ENCODE measurements at places on chromosomes 7 and 10.
A peak's percentile ranks its signal among the peaks of the same experiment; 100 is the strongest.

DNA sequence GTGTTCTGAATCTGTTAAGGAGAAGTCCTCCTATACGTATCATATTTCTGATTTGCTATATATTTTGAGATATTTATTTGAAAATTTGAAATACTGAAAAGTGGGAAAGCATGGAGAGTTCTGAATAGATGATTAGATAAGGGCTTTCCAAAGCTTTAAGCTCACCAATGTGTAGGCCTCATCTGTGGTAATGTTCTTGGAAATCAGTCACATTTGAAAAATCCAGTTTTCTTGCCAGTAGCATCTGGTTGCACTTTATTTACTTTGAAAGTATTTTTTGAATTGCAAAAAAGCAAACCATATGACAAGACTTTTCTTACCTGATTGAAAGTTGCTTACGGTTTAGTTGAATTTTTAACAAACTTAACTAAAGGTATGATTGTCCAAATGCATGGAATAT is 21.7 kb downstream of the ADD3 start:
- DNase-seq: peak; percentile 17

GRCh38 chr7:94639384-94639783 is 16.5 kb downstream of the SGCE start:
- DNase-seq: no peak

- DNase-seq: peak; percentile 54
Observed at GRCh38 chr7:101624246-101625001, 4.7 kb downstream of the MYL10 start.

DNA sequence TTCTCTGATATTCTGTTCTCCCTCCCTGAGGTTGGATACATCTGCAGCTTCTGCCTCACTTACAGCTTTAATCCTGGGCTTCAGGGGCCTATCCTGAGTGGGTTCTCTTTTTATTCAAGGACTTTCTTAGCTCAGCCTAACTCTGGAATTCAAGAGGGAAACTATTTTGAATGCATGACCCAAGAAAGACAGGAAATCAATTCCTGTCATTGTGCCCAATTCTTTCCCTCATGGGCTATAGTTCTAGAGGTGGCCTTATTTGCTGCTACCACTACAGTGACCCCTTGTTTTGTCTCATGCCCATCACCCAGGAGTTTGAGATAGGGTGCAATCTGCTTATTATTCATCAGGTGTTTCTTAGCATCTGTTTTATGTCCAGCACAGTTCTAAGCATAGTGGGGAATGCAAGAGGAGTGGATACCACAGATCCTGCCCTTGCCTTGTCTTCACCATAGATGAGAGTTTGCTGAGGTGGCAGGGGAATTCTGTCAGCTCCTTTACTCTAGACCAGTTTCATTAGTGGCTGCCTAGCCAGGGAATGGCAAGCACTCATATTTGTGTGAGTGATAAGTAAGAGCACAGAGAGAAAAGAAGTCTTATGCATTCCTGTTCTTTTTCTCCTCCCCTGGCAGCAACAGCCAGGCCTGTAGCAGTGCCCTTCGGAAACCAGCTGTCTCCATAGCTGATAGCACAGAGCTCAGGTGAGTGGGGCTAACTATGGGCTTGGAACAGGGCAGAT is 19.4 kb downstream of the STRIP2 start:
- DNase-seq: no peak

DNA sequence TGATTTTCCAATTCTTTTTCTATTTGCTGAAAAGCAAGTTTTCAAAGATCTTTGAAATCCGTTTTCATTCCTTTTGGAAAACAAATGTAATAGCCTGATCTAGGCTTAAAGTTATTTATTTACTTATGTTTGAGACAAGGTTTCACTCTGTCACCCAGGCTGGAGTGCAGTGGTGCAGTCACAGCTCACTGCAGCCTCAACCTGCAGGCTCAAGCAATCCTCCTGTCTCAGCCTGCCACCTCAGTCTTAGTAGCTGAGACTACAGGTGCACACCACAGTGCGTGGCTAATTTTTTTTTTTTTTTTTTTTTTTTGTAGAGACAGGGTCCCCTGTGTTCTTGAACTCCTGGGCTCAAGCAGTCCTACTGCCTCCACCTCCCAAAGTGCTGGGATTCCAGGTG is 4.6 kb downstream of the ST7 start:
- DNase-seq: no peak

GRCh38 chr10:44990965-44991364 is 9.8 kb upstream of the ZNF22 start:
- DNase-seq: no peak

DNA sequence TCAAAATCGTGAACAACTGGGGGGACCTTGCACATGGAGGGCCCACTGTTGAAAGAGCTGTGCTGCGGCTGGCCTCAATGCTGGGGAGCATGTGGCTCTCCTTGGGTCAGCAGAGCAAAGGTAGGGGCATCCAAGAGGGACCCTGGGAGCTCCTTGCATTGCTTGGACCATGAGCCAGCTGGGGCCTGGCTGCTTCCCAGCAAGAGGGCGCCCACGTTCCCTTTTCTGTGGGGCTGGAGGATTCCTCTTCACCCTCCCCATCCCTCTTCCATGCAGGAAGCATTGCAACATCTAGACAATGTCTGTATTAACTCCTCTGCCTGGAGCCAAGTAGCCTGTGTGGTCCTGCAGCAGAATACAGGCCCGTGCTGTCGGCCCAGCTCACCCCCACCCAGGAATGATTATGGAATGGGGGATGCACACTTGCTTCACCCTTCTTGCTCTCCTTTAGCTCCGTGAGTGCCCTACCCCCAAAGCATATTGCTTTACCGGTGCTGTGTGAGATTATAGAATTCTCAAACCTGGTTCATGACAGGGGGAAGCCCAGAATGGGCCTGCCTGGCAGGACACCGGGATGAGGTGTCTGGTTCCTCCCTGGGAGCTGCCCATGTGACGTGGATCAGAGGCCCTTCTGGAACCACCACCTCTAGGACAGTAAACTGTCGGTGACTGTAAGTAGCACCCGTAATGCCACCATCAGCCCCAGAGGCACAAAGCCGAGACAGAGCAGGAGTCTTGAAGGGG is 61.9 kb downstream of the SYPL1 start:
- DNase-seq: peak; percentile 81

DNA sequence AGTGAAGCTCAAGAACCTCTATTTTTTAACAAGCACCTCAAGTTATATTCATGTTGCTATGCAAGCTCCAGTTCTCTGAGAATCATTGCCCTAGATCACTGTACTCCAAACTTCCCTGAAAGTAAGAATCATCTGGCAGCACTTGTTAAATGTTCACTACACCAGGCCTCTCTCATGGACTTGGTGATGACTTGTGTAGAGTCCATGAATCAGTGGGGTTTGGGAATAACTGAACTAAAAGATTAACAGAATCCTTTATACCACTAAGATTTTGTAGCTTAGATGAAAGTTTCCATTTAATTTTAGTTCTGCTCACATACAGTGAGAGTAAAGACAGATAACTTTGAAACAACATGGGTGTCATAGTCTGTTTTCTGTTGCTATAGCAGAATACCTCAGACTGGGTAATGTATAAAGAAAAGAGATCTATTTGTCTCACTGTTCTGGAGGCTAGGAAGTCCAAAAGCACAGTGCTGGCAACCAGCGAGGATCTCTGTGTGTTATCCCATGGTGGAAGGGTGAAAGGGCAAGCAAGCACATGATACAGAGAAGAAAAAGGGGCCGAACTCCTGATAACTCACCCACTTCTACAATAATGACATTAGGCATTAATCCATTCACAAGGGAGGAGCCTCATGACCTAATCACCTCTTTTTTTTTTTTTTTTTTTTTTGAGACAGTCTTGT is 27.9 kb upstream of the AOAH start:
- DNase-seq: no peak

DNA sequence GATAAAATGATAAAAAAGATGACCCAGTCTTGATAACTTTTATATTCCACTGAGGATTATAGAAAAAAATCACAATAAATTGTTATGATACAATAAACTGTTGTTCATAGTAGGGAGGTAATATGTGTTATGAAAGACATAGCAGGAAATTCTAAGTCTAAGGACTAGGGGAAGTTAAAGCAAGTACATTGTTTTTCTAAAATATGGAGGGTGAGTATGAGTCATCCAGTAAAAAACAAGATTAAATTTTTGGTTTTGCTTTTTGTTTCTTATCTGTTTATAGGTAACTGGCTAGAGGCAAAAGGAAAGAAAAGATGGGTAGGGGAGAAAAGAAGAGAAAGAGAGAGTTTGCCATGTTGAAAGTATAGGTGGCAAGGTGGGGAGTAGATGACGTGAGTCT is 188.4 kb downstream of the POLR1F start:
- DNase-seq: no peak

DNA sequence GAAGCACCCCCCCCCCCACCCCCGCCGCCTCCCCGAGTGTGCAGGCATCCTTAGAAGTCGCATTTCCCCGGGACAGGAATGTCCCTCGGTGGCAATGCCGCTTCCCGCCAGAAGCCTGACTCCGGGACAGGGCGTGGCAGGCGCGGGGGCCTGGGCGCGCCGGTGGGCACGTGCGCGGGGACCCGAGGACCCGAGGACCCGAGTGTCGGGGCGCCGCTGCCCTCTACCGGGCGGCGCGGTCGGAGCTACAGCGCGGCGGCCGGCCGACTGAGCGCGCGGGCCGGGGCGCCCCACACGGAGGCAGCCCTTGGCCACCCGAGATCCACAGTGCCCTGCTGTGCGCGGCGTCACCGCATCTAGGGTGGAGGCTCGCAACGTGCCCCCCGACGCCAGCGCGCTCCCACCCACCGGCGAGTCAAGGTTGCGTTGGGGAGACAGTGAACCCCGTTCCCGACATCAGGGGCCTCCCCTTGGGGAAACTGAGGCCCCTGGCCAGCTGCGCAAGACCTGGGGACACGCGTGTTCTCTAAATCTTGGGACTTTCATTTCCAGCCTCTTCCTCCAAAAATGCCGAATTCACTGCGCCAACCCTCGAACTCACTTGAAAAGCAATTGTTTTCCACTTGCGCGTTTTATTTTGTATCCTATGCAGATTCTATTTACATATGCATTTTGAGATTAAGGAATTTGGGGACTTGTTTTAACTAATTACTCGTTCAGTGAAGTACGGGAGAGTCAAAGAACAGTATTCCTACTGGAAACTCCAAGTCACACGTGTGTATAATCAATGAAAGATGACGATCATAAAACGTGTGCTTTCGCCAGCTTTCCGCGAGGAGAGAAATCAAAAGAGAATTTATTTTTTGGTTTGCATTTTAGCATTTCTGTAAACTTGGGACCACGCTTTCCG is 3.1 kb upstream of the CUX1 start:
- peak; percentile 56 for DNase-seq
